Stimulated activated CD4-positive, alpha-beta T cell treated with anti-CD3 and anti-CD28 coated beads, TNF-alpha, amount 100 ng/mL, for 1 hour (primary cell): ENCODE measurements at places on chromosomes 2 and 18.

- DNase-seq, result no peak
These were observed 337.1 kb downstream of the NRXN1 start for GRCh38 chr2:50694798-50695197.

- no peak for DNase-seq
These were observed 45.9 kb upstream of the REG3G start for GRCh38 chr2:78979380-78980151.

- DNase-seq, result no peak
These were observed 571.1 kb downstream of the TNS1 start for GRCh38 chr2:217431577-217432269.

GRCh38 chr2:225340923-225341322 lies 58.6 kb upstream of the NYAP2 start:
- DNase-seq, result no peak

- no peak for DNase-seq
These were observed 47.4 kb upstream of the TCF4 start for GRCh38 chr18:55635439-55635838.

- no peak for DNase-seq
These were observed 28.6 kb upstream of the VWA3B start for GRCh38 chr2:98058191-98058975.

DNA sequence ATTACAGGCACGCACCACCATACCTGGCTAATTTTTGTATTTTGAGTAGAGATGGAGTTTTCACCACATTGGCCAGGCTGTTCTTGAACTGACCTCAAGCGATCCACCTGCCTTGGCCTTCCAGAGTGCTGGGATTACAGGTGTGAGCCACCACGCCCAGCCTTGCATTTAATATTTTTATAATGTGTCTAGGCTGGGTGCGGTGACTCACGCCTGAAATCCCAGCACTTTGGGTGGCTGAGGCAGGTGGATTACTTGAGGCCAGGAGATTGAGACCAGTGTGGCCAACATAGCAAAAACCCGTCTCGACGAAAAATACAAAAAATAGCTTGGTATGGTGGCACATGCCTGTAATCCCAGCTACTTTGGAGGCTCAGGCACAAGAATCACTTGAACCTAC lies 3.2 kb downstream of the RPL37A start:
- no peak for DNase-seq

GRCh38 chr2:67656875-67657274 lies 259.7 kb downstream of the ETAA1 start:
- no peak for DNase-seq

GRCh38 chr2:213162516-213163118 lies 11.2 kb upstream of the IKZF2 start:
- no peak for DNase-seq

GRCh38 chr18:45839414-45840395 lies 14.2 kb downstream of the SIGLEC15 start:
- no peak for DNase-seq

DNA sequence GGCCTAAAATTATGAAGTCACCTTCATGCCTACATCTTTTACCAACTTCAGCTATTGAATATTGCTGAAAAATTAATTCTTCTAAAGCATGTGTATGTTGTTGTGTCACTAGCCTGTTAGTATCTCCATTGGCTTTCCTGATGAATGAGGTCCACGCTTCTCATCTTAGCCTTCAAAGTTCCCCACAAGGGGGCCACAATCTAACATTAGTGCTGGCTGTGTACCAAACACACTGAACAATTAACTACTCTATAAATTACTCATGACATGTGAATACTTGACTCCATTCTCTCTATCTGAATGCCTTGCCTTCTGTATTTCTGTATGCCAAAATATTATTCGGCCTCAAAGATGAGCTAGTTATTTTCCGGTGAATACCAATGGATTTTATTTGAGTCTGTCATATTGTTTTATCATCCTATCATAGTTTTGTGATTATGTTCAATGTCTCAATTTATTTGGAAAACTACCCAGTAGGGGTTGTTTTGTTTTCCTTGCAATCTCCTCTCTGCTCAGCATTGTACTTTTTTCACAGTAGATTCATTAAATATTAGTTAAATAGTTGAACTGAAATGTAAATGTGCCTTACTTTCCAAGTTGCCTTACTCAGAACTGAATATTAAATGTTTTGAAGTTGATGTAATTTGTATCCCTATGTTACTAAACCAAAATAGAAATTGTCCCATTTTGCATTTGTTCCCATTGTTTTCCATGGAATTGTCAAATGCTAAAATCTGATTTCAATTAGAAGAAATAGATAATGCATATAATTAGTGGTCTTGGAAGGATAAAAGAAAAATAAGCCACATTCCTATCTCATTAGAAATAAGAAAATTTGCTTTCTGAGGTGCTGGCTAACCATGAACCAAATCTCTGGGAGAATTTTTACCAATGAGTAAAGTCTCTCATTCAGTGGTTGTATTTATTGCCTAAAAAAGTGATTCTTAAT lies 208.4 kb upstream of the COL3A1 start:
- no peak for DNase-seq

DNA sequence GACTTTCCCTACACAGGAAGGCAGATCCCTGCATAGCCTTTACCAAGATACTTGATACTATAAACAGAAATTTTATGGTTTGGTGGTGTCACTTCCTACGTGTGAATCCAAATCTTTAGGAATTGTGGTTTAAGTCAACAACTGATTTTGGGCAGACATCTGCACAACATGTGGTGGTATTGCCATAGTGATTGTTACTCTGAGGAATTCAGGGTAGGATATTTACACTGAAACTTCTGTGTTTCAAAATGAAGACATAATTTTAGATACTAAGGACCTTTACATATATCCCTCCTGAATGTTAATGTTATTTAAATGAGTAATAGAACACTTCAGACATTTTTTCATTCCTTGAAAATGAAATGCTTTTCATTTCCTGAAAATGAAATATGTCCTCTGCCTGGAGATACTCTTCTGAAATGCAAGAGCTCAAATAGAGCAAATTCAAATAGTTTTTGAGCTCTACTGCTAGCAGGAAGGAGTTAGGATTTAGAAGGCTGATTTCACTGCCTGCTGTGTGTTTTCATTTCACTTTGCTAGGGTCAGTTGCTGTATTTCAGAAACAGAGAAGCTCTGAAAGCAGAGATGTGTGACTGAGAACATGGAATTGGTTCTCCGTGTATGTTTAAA lies 77.2 kb downstream of the MDH1 start:
- no peak for DNase-seq

DNA sequence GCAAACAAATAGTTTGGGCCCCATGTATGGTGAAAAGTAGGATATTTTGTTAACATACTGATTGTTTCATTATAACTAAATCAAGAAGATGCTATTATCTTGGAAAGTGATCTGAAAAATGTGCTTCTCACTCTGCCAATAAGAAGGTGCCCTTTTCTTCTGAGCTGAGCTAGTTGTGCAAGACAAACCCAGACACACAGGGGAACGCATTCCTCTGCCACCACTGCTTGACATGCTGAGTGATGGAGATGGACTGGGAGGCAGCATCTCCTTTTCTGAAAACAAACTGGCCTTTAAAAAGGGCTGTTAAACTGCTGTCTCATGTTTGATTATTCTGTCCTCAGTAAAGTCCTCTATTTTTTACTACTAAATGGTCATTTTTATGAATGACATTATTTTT lies 1989.9 kb upstream of the CELF4 start:
- DNase-seq, result no peak

DNA sequence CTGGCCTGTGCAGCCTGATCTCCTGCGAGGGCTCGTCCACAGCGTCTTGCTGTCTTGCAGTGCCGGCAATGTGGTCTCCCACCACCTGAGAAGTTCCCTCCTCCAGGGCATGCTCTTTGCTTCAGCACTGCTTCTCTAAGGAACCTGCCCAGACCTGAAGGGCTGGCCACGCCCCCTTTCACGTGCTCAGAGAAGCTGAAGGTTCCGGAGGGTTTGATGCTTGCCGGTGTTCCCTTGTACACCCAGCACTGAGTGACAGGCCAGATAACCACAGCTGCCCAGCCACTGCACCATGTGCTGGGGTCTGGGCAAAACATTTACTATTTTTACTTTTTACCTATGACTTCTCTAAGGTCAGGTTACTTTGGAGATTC lies 1.7 kb upstream of the POLR2D start:
- DNase-seq, result peak; percentile 38

- DNase-seq, result no peak
These were observed 72.3 kb downstream of the FMNL2 start for GRCh38 chr2:152407204-152407721.

DNA sequence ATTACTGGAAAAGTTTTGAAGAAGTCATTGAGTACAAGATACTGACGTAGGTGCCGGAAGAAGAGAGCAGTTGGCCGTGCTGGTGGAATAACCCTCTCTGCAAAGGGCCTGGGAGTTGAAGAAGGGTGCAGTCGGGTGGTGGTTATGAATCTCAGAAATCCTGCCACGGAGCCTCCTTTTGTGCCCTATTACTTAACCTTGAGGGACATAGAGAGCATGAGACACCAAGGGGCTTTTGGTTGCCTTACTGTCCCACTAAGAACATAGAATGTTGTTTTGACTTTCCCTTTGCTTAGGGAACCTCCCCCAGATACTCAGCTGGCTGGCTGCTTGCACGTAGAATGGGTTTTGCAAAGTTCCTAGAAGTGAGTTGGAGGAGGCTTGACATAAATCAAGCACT lies 1.3 kb upstream of the CD28 start:
- DNase-seq, result no peak

- no peak for DNase-seq
These were observed 316.1 kb downstream of the PTH2R start for GRCh38 chr2:208722731-208723130.

GRCh38 chr2:233010569-233011267 lies 2.3 kb downstream of the NGEF start:
- no peak for DNase-seq

DNA sequence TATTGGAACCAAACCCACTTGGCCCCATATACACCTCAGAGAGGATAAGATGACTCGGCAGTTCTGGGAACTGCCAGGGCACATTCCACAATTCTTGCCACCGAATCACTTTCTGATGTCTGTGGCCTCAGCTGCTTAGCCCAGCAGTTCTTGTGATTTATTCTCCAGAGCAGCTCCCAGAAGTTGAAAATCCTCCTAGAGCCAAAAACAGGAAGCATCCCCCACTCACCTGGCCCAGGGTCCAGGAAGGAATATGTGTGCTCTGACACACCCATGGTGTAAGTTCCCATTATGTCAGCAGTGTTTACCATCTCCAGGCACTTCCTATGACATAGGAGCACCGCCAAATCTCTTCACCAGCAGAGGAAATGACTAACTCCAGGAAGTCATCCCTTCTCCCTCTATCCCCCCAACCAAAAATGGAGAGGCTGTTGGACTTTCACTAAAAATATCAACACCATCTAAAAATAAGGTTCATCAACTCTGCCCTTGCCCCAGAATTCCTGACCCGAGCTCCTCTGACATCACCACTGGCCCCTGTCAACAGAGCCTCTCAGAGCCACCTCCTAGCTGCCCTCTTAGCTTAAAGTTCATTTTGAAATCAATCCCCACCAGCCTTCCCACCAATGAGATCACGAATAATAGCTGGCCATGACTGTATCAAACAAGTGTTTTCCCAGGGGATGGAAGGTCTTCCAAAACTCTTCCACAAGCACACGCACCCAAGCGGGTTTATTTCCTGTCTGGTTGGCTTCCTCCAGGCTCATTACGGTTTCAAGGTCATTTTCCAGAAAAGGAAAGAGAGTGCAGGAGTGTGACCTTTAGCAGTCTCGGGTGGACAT lies 223.1 kb upstream of the PARD3B start:
- DNase-seq, result no peak
